Pancreas (tissue), 10 donors: ENCODE measurements at places on chromosomes 7 and 10. TPM values are rescaled to one million over a fixed set of nuclear protein-coding genes. Genes with fewer than 3 reads are reported as not detected.
A peak's percentile ranks its signal among the peaks of the same experiment; 100 is the strongest.

GRCh38 chr10:124336186-124336585 lies 82.5 kb downstream of the OAT start:
- H3K4me3 ChIP-seq: no peak overlapping the region
- H3K27ac ChIP-seq: no peak overlapping the region

UNCX gene
- total RNA-seq: not detected

- no peak overlapping the region for H3K4me3 ChIP-seq
- no peaks in the 10 kb centered on the region for H3K4me1 ChIP-seq
- H3K27ac ChIP-seq: no peak overlapping the region
- no peak for DNase-seq
Measured at GRCh38 chr10:100254191-100254590, 13.2 kb downstream of the CWF19L1 start.

GRCh38 chr10:123492016-123492415 lies 174.1 kb upstream of the GPR26 start:
- H3K4me3 ChIP-seq: no peak overlapping the region
- H3K27ac ChIP-seq: no peak overlapping the region
- no peaks in the 10 kb centered on the region for H3K36me3 ChIP-seq
- no peaks in the 10 kb centered on the region for H3K27me3 ChIP-seq

ANKRD7 gene
- 0.28 TPM for total RNA-seq

AGMO gene
- total RNA-seq: 0.12 TPM

GRCh38 chr10:5595591-5595990 lies 70.8 kb downstream of the ASB13 start:
- no peak for DNase-seq
- no peaks in the 10 kb centered on the region for H3K27me3 ChIP-seq
- no peaks in the 10 kb centered on the region for H3K4me1 ChIP-seq
- no peaks in the 10 kb centered on the region for H3K36me3 ChIP-seq

DNA sequence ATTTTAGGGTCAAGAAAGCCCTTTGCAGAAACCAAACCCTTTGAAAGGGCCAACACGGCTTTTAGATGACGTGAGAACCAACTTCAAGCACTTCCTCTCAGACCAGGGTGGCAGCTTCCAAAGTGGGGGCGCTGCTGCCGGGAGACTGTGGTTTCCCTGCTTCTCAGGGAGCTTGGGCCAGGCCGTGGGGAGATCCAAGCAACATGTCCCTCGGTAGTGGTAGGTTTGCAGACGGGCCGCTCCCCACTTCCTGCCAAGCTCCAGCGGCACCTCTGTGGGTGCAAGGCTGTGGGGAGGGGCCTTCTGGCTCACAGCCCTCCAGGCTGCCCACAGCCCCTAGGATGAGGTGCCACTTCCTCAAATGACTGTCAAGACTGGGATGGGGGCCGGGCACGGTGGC lies 132.4 kb downstream of the FAM53B start:
- no peak overlapping the region for H3K27ac ChIP-seq
- H3K4me1 ChIP-seq: no peaks in the 10 kb centered on the region
- H3K27me3 ChIP-seq: no peaks in the 10 kb centered on the region
- H3K36me3 ChIP-seq: no peaks in the 10 kb centered on the region
- DNase-seq: peak; percentile 64

SOSTDC1 gene
- total RNA-seq: not detected

DNA sequence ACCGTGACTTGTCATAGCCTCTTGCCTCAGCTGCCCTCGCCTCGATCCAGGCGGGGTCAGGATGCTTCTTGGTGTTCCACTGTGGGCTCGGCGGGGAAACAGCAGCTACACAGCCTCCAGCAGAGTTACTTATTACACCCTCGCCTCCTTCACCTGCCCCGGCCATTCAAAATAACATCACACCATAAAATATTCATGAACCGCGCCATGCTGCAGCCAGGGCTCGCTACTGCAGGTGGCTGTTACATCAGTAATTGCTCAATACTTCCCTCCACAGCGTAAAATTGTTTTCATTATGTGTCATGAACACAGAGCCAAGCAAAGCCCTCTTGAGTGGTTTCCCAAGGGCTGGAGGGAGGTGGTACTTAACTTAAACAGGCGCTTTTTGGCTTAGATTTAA lies 241.5 kb upstream of the SP8 start:
- peaks cover 9% of the 10 kb centered on the region for H3K27me3 ChIP-seq
- H3K4me3 ChIP-seq: no peak overlapping the region
- no peak for DNase-seq
- H3K36me3 ChIP-seq: no peaks in the 10 kb centered on the region
- H3K4me1 ChIP-seq: no peaks in the 10 kb centered on the region

DNA sequence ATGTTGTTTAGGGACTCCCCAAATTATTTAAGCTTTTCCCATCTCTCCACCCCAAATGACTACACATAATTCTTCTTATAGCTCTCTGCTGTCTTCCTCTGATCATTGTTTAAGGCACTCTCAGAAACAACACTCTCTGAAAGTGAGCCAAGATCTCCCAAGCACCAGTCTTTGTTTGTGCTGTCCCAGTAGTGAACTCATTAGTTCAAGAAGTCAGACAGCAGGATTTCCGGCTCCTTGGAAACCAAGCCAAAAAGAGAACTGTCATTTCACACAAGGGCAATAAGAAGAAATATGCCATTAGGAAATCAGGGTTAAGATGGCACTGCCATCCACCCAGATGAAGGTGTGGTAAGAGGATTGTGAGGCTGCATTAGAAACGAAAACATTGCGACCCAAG lies 83.1 kb downstream of the FZD1 start:
- H3K27ac ChIP-seq: no peak overlapping the region
- no peaks in the 10 kb centered on the region for H3K4me1 ChIP-seq

PRRT4 gene
- total RNA-seq: 0.31 TPM

ANKRD2 gene
- total RNA-seq: 0.22 TPM

IDI2 gene
- total RNA-seq: not detected

GRCh38 chr10:23190872-23191763 lies 994 bp upstream of the PTF1A start:
- peak overlapping the region; percentile 88 for H3K27ac ChIP-seq
- H3K36me3 ChIP-seq: no peaks in the 10 kb centered on the region
- no peak for DNase-seq
- peaks cover under 1% of the 10 kb centered on the region for H3K4me1 ChIP-seq

DNA sequence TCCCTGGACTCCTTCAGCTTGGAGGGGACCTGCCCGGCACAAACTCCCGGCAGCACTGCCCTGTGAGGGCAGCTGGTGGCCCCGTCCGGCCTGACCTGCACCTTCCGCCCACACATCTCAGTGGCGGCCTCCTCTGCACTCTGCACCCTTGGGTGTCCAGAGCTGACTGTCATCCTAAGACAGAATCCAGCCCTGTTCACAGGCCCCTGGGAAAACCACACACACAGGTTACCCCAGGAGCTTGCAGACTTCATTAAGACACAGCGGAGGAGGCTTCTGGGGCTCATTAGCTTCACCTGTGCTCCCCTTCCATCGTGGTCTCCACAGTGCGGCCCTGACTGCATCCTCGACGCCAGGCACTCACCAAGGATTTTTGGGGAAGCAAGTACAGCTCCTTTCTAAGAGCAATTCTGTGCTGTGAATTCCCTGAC lies 51.5 kb upstream of the SHH start:
- no peaks in the 10 kb centered on the region for H3K27me3 ChIP-seq
- no peaks in the 10 kb centered on the region for H3K36me3 ChIP-seq
- H3K4me1 ChIP-seq: no peaks in the 10 kb centered on the region
- H3K27ac ChIP-seq: no peak overlapping the region

DNA sequence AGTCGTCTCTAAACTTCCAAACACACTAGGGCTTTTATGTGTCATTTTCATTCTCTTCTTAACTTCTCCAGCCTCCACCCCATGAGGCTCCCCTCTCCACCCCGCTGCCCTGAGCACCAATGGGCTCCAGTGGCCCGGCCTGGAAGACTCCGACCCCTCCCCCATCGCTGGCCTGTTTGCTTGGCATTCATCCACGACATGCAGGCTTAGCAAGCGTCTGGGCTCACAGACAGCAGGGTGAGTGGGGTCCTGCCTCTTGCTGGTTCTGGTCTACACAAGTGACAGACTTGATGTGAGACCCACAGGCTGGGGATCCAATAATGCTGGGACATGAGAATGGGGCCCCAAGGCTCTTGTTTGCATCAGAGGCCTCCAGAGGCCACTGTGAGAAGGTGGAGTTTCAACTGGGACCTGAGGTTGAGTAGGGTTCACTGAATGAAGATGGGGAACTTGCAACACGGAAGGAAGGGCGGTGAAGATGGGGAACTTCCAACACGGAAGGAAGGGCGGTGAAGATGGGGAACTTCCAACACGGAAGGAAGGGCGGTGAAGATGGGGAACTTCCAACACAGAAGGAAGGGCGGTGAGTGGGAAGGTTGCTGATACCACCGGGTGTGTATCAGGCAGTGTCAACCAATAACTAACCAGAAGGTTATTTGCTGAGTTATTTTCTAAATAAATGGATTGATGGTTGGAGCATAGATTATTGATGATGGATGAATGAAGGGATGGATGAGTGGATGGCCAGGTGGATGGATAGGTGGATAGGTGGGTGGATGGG lies 14.0 kb downstream of the KNDC1 start:
- peak; percentile 13 for DNase-seq
- no peaks in the 10 kb centered on the region for H3K27me3 ChIP-seq
- no peaks in the 10 kb centered on the region for H3K36me3 ChIP-seq
- no peak overlapping the region for H3K4me3 ChIP-seq
- no peak overlapping the region for H3K27ac ChIP-seq

FBXL13 gene
- 1.3 TPM for total RNA-seq

- no peaks in the 10 kb centered on the region for H3K36me3 ChIP-seq
- H3K27ac ChIP-seq: no peak overlapping the region
- no peak for DNase-seq
- H3K27me3 ChIP-seq: no peaks in the 10 kb centered on the region
- H3K4me3 ChIP-seq: no peak overlapping the region
Measured at GRCh38 chr7:140036224-140036962, 26.4 kb downstream of the PARP12 start.

GRCh38 chr7:153245809-153246208 lies 486.3 kb downstream of the ACTR3B start:
- H3K4me1 ChIP-seq: no peaks in the 10 kb centered on the region
- no peak overlapping the region for H3K4me3 ChIP-seq
- H3K36me3 ChIP-seq: no peaks in the 10 kb centered on the region
- H3K27ac ChIP-seq: no peak overlapping the region
